ENCODE measurements at places on chromosomes 6 and 20.

- no peak for DNase-seq
These were observed 239.4 kb downstream of the PTPRK start for GRCh38 chr6:128280960-128281359.

DNA sequence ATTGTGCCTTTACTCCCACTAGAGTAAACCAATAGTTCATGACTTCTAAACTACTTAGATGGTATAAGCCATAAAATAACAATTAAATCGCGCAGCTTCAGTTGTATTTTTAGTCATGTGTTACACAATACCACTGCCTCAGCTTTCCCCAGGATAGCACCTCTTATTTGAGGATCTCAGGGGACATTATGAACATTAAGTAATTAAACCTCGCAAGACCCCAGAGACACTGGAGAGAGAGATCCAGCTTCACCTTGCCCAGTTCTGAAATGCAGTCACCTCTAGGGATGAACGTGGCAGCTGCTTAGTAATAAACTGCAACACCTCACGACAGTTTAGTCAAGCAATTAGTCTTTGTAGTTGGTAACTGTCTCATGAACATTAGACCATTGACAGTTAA lies 87.1 kb downstream of the CFAP61 start:
- DNase-seq, result no peak

- DNase-seq, result no peak
These were observed 13.6 kb downstream of the BRPF3 start for GRCh38 chr6:36210182-36210581.

DNA sequence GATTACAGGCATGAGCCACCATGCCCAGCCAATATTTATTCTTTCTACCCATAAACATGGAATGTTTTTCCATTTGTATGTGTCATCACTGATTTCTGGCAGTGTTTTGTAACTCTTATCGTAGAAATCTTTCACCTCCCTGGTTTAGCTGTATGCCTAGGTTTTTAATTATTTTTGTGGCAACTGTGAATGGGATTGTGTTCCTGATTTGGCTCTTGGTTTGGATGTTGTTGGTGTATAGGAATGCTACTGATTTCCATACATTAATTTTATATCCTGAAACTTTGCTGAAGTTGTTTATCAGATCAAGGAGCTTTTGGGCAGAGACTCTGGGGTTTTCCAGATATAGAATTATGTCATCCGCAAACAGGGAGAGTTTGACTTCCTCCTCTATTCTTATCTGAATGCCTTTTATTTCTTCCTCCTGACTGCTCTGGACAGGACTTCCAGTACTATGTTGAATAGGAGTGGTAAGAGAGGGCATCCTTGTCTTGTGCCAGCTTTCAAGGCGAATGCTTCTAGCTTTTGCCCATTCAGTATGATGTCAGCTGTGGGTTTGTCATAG lies 198.6 kb downstream of the ZDHHC14 start:
- DNase-seq, result no peak
